ENCODE measurements at places on chromosomes 4 and X. TPM values are rescaled to one million over a fixed set of nuclear protein-coding genes. Genes with fewer than 3 reads are reported as not detected.
A peak's percentile ranks its signal among the peaks of the same experiment; 100 is the strongest.

DNA sequence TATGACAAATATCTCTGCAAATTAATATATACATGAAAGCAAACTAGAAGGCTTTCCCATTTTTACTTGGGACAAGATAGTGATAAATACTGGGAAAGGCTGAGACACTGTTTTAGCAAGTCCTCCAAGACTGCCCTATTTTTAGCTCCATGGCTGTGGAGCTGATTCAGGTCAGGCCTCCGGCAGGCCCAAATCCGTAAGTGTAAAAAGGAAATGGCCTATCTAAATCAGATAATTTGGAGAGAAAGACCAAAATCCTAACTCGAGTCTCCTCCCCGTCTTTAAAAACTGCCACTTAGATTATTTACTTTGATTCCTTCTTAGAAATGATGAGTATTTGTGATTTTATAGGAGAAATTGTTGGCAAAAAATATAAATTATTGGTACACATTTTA lies 2.9 kb downstream of the OTUD4 start:
- DNase-seq = no peak

DNA sequence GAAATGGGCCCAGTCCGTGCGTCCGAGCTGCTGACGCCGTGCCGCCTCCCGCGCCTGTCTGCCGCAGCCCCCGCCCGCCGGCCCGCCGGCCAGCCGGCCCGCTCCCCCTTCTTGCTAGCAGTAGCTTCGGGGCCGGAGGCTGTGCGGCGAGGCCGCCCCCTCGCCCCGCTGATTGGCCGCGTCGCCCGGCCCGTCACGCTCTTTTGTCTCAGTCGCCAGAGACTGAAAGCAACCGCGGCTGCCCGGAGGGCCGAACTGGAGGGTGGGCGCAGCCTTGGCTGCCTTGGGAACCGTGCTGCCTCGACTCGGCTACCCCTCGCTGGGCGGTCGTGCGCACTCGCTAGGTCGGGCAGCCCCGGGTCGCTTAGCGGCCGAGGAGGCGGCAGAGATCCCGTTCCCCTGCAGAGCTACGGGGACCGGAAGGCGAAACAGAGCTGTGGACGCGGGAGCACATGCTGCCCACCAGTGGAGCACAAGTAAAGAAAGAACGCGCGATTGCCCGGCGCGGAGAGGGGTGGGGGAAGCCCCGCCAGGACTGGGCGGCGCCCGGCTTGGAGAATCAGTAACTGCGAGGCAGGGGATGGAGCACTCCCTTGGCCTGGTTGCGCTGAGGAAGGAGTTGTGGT lies at the start of gene ZCCHC18:
TSS of gene ZCCHC18 (plus strand) at position 198 of the 626 bp plus-strand sequence. CDS start 1,589 bp downstream, outside the sequence.
- peak; percentile 91 for DNase-seq

DNA sequence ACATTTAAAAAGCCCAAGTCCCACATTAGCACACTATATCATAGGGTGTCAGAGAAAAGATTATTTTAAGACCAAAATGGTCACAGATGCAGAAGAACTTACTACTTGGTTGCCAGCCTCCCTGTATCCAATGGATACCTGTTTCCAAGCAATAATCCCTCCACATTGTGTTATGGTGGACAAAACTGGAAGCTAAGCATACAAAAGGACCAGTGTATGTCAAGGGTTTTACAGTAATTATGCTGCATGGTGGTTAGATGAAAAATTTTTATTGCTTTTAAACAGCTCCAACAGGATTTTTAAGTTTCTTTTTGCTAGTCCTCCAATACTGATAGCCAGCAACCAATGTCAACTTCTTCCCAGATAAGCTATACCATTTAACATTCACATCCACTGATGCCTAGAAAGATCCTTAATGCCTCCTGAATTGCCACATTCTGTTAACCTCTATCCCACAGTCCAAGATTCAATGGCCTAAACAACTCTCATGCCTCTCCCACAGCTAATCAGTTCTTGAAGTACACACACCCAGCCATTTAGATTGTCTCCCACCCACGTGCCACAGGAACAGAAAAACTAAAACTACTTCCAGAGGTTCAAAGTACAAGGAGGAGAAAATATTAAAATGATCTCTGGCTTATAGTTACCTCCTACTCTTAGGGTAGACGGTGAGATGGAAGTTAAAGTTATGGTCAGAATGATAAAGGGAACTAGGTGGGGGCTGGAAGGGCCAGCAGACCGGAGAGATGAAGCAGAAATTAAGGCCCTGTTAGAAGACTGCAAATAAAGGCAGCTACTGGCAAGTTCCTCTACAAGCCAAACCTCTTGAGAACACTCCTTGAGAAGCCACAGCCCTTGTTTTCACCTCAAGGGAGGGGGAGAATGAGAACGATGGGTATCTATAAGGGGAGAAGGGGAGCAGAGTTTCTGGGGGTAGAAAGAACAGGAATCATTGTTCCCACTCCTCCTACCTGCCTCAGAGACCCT lies 5.5 kb downstream of the MED14 start:
- no peak for DNase-seq

STARD8 gene
- total RNA-seq = 0.82 TPM

GRCh38 chrX:25523574-25524540 lies 508.1 kb upstream of the ARX start:
- peak; percentile 60 for DNase-seq

GRCh38 chr4:36285784-36286480 lies 4.5 kb downstream of the DTHD1 start:
- DNase-seq = no peak

MRPL1 gene
- 48.5 TPM for total RNA-seq

DNA sequence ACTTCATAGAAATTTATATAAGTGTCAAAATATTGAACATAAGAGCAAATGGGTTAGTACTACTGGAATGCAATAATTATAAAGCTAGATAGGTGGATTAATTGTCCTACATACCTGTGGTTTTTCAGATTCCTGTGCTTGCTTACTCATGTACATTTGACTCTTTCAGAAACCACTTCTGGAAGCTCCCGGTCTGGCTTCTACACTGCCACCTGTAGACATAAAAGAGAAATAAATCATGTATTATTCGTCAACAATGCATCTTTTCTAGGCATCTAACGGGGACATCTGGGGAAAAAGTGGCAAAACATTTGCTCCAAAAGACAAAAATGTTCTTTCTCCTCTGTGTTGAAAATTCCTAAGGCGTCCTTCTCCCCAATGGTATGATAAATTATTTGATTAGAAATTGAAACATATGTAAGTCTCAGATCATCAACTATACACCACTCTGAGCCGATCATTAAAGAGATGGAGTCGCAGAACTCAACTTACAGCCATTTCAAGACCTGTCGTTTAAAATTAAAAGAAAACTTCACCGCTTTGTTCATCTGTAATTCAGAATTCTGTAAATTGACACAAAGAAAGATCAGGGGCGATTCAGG lies 648.7 kb upstream of the DIPK2B start:
- peak; percentile 32 for DNase-seq

BTK gene
- total RNA-seq = not detected

- DNase-seq = no peak
Observed at GRCh38 chr4:75259306-75259705, 254.9 kb downstream of the RCHY1 start.

DNA sequence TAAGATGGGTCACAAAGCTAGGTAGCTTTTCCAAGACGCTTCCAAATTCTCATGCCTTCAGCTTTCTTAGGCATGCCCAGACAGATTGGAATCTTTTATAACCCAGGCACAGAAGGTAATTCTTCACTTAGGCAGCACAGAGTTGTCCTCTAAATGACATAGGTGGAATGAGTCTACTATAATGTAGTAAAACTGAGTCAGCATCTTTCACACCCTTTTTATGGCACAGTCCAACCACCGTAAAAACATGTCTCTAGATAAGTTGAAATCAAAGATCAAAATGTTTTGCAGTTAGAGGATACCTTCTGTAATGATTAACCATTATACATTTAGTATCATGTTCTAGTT lies 128.4 kb upstream of the FAT1 start:
- DNase-seq = no peak

PITX2 gene
- 0.59 TPM for total RNA-seq

DNA sequence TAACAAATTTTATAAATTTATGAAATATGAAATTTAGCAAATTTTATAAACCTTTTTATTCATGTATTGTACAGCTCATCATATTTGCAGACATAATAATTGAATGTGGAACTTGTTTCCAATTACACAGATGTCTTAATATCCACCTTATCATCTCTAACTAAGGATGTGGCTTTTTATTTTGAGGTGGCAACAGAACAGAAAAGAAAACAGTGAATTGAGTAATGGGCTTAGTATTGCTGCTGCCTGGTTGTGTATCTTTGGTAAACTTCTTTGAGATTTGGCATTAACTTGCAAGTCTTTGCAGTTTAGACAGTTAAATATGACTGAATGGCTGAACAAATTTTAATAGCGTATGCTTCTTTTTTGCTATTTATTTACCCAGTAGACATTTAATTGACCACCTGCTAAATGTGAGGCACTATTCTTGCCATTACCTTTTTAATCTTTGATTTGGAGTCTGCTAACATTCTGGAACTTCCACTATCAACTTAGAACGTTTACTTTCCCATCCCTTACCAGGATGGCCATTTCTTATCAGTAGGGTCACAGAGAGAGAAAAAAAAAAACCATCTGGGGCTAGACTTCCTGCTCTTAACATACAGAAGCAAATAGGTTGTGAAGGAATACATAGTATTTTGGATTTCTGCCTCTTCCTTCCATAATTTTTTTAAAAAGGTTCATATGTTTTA lies 44.8 kb downstream of the CLCN3 start:
- DNase-seq = no peak

GRCh38 chrX:74179071-74179470 lies 124.9 kb upstream of the ZCCHC13 start:
- DNase-seq = no peak

GRCh38 chr4:40210776-40211175 lies 13.9 kb downstream of the RHOH start:
- no peak for DNase-seq

DNA sequence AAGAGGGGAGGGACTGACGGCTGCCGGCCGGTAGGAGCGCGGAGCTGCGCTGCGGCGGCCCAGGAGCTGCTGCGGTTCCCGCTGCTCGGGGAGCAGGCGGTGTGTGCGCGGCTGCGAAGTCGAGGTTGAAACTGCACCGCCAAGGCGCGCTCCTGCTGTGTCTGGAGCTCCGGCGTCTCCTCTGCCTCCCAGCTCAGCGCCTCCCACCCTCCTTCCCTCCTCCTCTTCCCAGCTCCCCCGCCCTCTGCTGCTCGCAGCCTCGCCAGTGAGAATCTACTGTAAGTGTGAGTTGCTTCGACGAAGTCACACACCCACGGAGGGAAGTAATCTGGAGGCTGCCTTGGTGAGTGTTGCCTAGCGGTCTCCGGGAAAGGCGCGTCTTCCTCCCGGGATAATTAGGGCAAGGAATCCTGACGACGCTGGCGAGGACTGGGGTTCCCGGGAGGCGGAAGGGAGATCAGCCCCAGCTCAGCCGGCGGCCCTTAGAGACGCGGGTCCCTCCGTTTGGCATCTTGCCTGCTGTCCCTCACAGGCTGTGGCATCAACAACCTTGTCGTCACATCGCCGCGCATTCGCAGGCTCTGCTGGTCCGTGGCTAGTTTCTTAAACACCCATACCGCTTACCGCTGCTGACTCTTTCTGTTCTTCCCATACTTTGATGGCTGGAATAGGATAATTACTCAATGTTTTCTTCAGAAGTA lies at the start of gene EPHA5:
TSS of gene EPHA5 (minus strand) at position 159 of the 701 bp plus-strand sequence. CDS start 747 bp downstream, outside the sequence.
- DNase-seq = peak; percentile 89

- DNase-seq = no peak
Observed at GRCh38 chr4:102216666-102217065, 128.6 kb downstream of the SLC39A8 start.

GRCh38 chrX:154140742-154141141 lies 3.3 kb upstream of the OPN1LW start:
- DNase-seq = no peak

GRCh38 chr4:154731756-154732155 lies 12.0 kb upstream of the LRAT start:
- no peak for DNase-seq

- no peak for DNase-seq
Observed at GRCh38 chr4:15784959-15785634, 7.0 kb downstream of the CD38 start.

All from neural progenitor cell (in vitro differentiated cells).